ENCODE measurements at places on chromosomes 5 and 9.

DNA sequence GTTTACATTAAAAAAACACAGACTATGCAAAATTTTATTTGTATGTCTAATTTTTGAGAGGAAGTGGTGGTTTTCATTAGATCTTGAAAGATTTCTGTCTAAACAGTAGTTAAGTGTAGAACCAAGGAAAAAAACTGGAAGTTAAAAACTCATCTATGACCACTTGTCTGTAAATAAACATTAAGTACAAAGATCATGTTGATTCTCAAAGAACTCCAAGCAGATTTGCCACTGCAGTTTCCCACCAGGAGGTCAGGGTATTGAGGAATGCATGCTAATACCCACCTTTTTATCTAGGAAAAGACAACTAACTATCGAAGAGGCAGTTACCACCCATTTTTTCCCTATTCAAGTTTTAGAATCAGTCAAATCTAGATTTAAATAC lies 1.9 kb downstream of the STOM start:
- H3K27ac ChIP-seq = no peak overlapping the region
- peaks cover 36% of the 10 kb centered on the region for H3K27me3 ChIP-seq
- H3K4me1 ChIP-seq = peaks cover 17% of the 10 kb centered on the region
- no peak for DNase-seq
- peaks cover 4% of the 10 kb centered on the region for H3K36me3 ChIP-seq
- H3K4me3 ChIP-seq = peak overlapping the region; percentile 52

- no peak overlapping the region for H3K27ac ChIP-seq
- H3K27me3 ChIP-seq = no peaks in the 10 kb centered on the region
- DNase-seq = no peak
- H3K36me3 ChIP-seq = no peaks in the 10 kb centered on the region
- peaks cover 95% of the 10 kb centered on the region for H3K4me1 ChIP-seq
- no peak overlapping the region for H3K4me3 ChIP-seq
Observed at GRCh38 chr9:127970401-127971313, 10.1 kb downstream of the EEIG1 start.

- peaks cover 29% of the 10 kb centered on the region for H3K4me1 ChIP-seq
- no peak overlapping the region for H3K27ac ChIP-seq
- H3K27me3 ChIP-seq = no peaks in the 10 kb centered on the region
Observed at GRCh38 chr9:70159630-70160029, 99.1 kb upstream of the SMC5 start.

DNA sequence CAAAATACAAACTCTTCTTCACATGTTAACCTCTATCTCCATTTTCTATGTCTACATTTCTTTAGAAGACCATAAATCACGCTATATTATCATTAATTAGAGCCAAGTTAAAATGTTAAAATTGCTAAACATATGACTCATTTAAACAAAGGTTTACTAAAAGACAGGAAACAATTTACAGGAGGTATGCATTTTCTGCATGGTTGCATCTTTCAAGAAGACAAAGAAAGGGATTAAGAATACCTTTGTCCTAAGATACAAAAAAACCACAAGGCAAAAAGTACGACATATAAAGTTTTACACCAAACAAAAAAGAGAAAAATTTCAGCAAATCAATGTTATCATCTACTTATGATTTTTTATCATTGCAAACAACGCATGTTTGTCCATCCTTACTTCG lies 324.4 kb downstream of the PDE4D start:
- no peaks in the 10 kb centered on the region for H3K36me3 ChIP-seq
- no peaks in the 10 kb centered on the region for H3K27me3 ChIP-seq
- no peak for DNase-seq
- H3K4me1 ChIP-seq = no peaks in the 10 kb centered on the region

GRCh38 chr9:96497117-96497399 lies 47.1 kb downstream of the HABP4 start:
- H3K27me3 ChIP-seq = no peaks in the 10 kb centered on the region
- H3K4me1 ChIP-seq = peaks cover 34% of the 10 kb centered on the region
- H3K27ac ChIP-seq = no peak overlapping the region
- H3K4me3 ChIP-seq = no peak overlapping the region

DNA sequence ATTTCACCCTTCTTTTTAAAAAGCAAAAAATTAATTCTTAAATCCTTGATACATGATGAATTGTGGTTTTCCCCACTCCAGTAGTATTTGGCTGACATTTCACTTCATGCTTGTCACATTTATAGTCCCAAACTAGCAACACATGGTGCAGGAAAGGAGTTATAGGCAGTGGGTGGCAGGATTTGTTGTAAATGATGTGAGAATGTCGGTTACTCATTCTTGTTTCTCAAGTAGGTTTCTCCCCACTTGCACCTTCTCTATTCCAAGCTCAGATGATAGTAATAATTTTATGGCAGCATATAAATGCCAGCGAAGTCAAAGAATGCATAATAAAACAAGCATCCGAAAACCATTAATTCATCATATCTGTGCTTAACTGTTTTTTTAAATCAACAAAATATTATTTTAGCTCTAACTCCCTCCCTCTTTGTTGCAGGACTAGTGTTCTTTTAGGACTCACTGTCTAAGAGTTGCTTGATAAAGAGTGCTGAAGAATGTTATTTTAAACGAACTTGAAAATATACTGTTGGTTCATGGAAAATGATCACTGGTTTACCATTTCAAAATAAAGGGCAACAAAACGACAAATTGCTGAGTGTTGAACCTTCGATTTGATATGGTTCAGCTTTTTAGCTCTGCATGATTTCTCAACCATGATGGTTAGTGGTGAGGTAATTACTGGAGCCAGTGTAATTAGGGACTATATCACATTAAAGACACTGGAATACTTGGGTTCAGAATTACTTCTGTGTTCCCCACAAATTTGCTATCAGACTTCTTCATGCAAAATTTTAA lies 88.1 kb upstream of the ADAMTSL1 start:
- H3K27me3 ChIP-seq = no peaks in the 10 kb centered on the region
- peaks cover 39% of the 10 kb centered on the region for H3K4me1 ChIP-seq
- H3K27ac ChIP-seq = no peak overlapping the region
- DNase-seq = no peak

DNA sequence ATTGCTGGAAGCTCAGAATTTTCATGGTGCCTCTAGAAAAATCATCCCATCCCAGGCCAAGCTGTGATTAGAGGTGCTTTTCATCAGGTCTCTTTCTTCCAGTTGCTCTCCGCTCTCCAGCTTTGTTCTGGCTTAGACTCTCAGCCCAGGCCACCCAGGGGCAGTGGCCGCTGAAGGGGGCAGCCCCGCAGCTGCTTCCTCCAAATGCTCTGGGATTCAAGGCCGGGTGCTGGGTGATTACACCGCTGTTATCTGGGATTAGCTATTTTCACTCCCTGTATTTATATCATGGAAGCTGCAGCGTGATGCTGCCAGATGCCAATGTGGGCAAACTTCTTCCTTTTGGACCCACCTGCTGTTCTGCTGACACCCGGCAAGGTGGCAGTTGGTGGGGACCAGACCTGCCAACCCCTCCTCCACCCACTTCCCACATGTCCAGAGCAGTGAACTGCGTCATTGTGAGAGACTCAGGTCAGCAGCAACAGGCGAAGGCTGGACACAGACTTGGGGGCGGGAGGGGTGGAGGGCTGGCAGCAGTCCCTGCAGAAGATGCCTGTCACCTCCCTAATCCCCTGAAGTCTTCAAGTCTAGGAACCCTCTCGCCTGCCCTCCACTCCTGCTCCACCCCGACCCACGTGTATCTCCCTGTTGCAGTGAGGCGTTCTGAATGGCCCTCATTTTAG lies 33.9 kb upstream of the NKX2-5 start:
- H3K36me3 ChIP-seq = no peaks in the 10 kb centered on the region
- DNase-seq = peak; percentile 23
- no peak overlapping the region for H3K27ac ChIP-seq
- H3K4me1 ChIP-seq = peaks cover 36% of the 10 kb centered on the region
- H3K27me3 ChIP-seq = peaks cover 56% of the 10 kb centered on the region
- no peak overlapping the region for H3K4me3 ChIP-seq

GRCh38 chr9:96574455-96574854 lies 45.2 kb downstream of the CDC14B start:
- H3K4me1 ChIP-seq = peaks cover 3% of the 10 kb centered on the region
- H3K27ac ChIP-seq = peak overlapping the region; percentile 6
- H3K36me3 ChIP-seq = peaks cover 10% of the 10 kb centered on the region
- no peak overlapping the region for H3K4me3 ChIP-seq
- H3K27me3 ChIP-seq = no peaks in the 10 kb centered on the region

- H3K27me3 ChIP-seq = peaks cover 4% of the 10 kb centered on the region
- H3K4me3 ChIP-seq = no peak overlapping the region
- DNase-seq = no peak
- no peaks in the 10 kb centered on the region for H3K36me3 ChIP-seq
- H3K27ac ChIP-seq = no peak overlapping the region
- no peaks in the 10 kb centered on the region for H3K4me1 ChIP-seq
Observed at GRCh38 chr9:74718709-74719108, 169.0 kb downstream of the TRPM6 start.

- peaks cover 4% of the 10 kb centered on the region for H3K27me3 ChIP-seq
- H3K4me1 ChIP-seq = peaks cover 49% of the 10 kb centered on the region
- H3K36me3 ChIP-seq = no peaks in the 10 kb centered on the region
- DNase-seq = no peak
Observed at GRCh38 chr5:72508241-72509170, 1.3 kb upstream of the ZNF366 start.

- DNase-seq = peak; percentile 31
- peaks cover 55% of the 10 kb centered on the region for H3K4me1 ChIP-seq
- H3K27me3 ChIP-seq = peaks cover 96% of the 10 kb centered on the region
- no peak overlapping the region for H3K27ac ChIP-seq
Observed at GRCh38 chr5:141877356-141878185, 639 bp downstream of the PCDH1 start.

DNA sequence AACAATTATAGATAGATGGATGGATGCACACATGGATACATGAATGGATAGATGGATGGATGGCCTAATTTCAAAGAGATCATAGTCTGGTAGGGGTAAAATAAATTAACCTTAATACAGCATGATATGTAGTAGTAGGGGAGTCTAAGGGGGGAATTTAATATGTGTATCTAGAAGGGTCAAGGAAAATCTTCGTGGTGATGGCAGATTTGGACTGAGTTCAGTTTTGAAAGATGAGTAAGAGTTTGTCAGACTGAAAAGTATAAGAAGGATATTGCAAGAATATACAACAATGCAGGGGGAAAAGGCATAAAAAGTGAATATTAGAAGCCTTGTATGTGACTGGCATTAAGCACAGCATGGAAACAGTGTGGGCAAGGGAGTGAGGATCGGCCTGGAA lies 98.7 kb downstream of the ZNF462 start:
- DNase-seq = no peak
- H3K4me3 ChIP-seq = no peak overlapping the region
- no peaks in the 10 kb centered on the region for H3K4me1 ChIP-seq
- H3K36me3 ChIP-seq = peaks cover 93% of the 10 kb centered on the region

- H3K36me3 ChIP-seq = no peaks in the 10 kb centered on the region
- peaks cover 3% of the 10 kb centered on the region for H3K27me3 ChIP-seq
- H3K27ac ChIP-seq = no peak overlapping the region
Observed at GRCh38 chr5:111680737-111681413, 76.1 kb downstream of the NREP start.

DNA sequence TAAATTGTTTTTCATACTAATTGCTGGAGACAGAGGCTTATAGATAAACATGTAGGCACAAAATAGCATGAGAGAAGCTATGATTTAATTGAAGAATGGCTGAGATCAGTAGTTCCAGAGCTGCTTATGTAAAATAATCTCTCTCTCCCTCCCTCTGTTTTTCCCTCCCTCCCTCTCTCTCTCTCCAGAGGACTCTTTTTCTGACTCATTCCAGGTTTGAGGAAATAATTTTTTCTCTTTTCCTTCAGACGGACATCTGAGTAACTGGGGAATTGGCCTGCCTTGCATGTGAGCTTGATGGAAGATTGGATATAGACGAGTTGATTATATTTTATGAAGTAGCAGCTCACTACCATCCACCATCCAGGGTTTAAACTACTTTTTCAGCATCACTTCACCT lies 35.5 kb downstream of the KCTD16 start:
- no peaks in the 10 kb centered on the region for H3K36me3 ChIP-seq
- no peak overlapping the region for H3K27ac ChIP-seq
- H3K27me3 ChIP-seq = peaks cover 49% of the 10 kb centered on the region
- no peak for DNase-seq
- peak overlapping the region; percentile 12 for H3K4me3 ChIP-seq
- H3K4me1 ChIP-seq = peaks cover 19% of the 10 kb centered on the region

DNA sequence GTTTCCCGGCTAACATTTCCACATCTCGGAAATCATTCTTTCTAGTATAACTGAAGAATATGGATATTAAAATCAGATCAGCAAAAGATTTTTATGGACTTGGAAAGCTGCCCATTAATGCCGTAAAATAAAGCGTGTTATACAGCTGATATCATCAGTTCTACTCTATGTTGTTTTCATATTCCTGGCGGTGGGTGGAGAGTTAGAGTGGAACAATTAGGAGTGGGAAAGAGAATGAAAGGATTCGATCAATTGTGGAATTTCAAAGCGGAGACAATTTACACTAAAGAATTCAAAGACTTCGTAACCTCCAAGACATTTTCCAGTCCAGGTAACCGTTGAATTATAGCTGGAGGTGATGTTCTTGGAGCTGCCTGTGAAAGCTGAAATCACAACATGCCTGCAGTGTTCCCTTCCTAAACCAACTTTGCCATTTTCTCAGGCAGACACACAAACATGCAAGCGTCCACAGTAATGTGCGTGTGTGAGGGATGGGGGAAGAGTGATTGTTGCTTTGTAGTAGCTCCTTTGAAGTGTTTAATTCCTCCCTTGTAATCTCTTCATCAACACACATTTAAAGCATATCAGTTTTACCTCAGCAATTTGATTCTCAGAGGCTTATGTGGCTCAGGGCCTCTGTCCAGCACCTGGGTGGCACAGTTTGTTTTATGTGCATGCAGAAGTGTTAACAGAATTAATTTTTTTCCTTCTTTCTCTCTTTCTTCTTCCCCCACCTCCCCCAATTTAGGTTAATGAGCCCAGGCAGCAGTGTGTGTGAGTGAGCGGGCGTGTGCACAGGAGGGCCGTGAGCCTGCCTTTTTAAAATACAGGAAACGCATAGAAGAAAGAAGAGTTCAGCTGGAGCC lies 544.1 kb downstream of the RAB3C start:
- no peaks in the 10 kb centered on the region for H3K27me3 ChIP-seq
- no peaks in the 10 kb centered on the region for H3K36me3 ChIP-seq
- no peak for DNase-seq
- H3K4me1 ChIP-seq = no peaks in the 10 kb centered on the region
- no peak overlapping the region for H3K27ac ChIP-seq

DNA sequence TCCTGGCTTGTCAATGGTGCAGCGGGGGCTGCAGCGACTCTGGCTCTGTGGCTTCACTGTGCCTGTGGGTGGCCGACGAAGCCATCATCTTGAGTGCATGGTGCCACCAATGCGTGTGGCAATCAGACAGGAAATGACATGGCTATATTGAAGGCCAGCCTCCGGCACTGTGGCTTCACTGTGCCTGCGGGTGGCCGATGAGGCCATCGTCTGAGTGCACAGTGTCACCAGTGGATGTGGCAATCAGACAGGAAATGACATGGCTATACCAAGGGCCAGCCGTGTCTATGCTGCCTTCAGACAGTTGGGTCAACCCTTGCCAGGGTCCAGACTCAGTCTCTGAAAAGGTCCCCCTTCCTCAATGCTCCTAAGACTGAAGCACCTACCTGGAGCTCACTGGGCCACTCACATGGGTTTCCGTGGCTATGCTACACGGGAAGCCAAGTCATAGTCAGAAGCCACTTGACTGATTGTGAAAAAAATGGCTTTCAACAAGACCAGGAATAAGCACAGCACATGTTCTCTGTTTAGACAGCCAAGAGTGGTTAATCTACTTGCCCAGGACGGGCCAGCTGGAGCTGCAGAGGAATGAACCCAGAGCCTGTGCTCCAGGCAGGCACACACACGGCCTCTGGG lies 67.5 kb upstream of the S1PR3 start:
- peaks cover 9% of the 10 kb centered on the region for H3K36me3 ChIP-seq
- peaks cover 6% of the 10 kb centered on the region for H3K4me1 ChIP-seq
- no peak overlapping the region for H3K27ac ChIP-seq
- H3K27me3 ChIP-seq = peaks cover 5% of the 10 kb centered on the region
- no peak for DNase-seq

- no peak overlapping the region for H3K27ac ChIP-seq
- H3K4me1 ChIP-seq = peaks cover 32% of the 10 kb centered on the region
- H3K36me3 ChIP-seq = no peaks in the 10 kb centered on the region
Observed at GRCh38 chr5:43192558-43193180, 644 bp downstream of the NIM1K start.
